ENCODE measurements at places on chromosomes 3 and 15.

- DNase-seq: no peak
Observed at GRCh38 chr15:87033056-87033455, 953.4 kb downstream of the AGBL1 start.

- no peak for DNase-seq
Observed at GRCh38 chr15:35089551-35089950, 4.5 kb upstream of the NANOGP8 start.

GRCh38 chr15:38127306-38127771 lies 125.3 kb upstream of the SPRED1 start:
- DNase-seq: no peak

GRCh38 chr3:135889443-135889842 lies 76.1 kb upstream of the PPP2R3A start:
- no peak for DNase-seq

- DNase-seq: no peak
Observed at GRCh38 chr3:63927422-63928280, 15.5 kb upstream of the SCAANT1 start.

DNA sequence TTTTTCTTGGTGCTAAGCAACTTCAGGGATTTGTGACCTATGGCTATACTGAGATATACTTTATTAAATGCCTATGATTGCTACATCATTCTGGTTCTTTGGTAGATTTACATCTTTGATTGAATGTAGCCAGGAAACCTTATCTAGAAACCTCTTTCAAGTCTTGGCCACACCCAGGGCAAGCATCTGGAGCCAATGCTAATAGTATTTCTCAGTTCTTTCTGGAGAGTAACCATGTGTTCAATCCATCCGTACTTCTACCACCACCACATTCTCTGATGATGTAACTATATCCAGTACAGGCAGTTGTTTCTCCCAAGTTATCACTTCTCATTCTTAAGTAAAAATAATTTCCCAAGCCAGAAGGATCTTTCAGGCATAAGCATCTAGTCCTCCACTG lies 69.0 kb downstream of the NME9 start:
- no peak for DNase-seq

DNA sequence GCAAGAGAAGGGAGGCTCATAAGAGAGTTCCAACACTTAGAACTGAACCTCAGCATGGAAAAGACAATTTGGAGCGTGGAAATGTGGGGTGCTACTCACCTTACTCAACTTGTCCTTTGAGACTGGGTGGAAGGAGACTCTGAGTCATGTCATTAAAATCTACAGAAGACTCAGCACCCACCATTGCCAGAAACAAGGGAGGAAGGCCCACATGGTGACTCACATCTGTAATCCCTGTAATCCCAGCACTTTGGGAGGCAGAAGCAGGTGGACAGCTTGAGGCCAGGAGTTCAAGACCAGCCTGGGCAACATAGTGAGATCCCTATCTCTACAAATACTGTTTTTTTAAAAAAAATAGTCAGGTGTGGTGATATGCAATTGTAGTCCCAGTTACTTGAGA lies 161.9 kb upstream of the UBE3A start:
- DNase-seq: no peak

GRCh38 chr3:21618695-21619094 lies 132.3 kb downstream of the ZNF385D start:
- no peak for DNase-seq

DNA sequence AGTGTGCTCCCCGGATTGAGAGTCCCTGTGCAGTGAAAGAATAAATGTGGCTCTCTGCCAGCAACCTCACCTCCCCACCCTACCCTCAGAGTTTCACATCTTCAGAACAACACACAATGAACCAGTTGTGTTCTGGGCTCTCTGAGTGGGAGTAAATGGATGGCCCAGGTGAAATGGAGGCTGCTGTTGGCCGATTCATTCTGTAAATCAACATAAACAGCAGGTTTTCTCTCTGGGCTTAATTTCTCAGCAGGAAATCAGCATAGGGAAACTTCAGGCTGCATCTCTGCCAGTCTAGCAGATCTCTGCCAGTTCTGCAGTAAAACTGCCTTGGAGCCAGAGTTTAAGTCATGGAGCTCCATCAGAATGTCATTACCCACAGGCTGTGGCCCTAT lies 54.6 kb upstream of the FURIN start:
- no peak for DNase-seq

DNA sequence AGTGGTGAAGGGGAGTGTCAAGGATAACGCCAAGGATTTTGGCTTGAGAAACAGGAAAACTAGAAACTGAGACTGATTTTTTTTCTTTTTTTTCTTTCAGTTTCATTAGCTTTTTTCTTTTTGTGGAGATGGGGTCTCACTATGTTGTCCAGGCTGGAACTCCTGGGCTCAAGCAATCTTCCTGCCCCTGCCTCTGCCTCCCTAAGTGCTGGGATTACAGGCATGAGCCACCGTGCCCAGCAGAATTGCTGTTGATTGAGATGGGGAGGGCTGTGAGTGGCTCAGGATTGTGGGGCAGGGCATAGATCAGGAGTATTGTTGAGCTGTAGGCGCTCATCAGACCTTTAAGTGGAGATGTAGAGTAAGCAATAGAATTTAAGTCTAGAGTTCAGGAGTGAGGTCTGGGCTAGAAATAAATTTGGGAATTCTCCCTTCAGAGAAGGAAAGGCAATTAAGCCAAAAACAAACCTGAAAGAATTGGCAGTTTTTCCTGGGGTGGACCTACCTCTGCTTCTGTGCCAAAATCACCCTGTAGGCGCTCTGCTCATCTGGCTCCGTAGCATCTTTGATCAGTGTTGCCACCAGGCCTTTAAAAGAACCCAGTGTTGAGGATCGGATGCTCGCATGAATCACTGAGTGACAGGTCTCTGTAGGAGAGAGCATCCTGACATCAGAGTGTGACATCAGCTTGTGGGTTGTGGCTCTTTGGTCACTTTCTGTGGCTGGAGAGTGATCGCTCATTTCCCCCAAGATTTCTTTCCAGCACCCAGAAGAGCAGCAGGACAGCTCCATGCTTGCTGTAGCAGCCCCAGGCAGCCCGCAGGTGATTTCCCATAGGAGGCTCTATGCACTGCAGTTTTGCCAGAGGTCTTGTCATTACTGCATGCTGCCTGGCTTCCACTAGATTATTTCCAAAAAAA lies 15.8 kb downstream of the ABHD17C start:
- no peak for DNase-seq

GRCh38 chr15:97683831-97684230 lies 276.7 kb upstream of the ARRDC4 start:
- no peak for DNase-seq

DNA sequence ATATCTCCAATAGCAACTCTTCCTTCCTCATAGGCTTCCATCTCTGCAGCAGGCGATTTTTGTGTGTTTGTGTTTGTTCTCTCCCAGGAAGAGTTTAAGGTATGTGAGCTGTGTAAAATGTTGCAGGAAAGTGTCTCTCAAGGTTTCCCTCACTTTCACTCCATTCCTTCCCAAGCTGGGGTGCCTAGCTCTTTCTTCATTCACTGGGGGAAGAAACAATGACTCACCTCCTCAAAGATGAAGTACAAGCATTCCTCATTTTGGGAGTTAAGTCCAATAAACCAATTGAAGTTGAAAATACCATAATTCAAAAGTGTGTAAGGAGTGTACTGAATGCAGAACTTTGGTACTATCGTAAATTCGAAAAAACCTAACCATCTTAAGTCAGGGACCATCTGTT lies 422.7 kb upstream of the CFAP20DC start:
- DNase-seq: no peak

- DNase-seq: peak; percentile 16
Observed at GRCh38 chr15:41558400-41559238, at the start of gene TYRO3. TYRO3 (plus strand) TSS chr15:41559212; CDS start chr15:41559258, 46 bp downstream.

- no peak for DNase-seq
Observed at GRCh38 chr15:80093854-80094418, 34.5 kb downstream of the ZFAND6 start.

- no peak for DNase-seq
Observed at GRCh38 chr3:47161983-47162696, 1.8 kb downstream of the SETD2 start.

DNA sequence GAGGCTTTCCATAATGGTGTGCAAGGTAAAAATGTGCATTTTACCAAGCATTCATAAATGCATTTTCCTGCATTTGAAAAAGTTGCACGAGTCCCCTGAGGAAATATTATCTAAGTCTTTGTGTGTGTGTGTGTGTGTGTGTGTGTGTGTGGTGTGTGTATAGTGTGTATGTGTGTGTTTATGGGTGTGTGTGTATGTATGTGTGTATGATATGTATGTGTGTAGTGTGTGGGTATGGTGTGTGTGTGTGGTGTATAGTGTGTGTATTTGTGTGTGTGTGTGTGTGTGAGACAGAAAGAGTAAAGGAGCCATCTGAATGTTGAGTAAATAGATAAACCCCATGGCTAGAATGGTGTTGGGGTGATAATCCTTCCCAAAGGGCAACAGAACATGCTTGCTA lies 229.6 kb upstream of the TBC1D5 start:
- DNase-seq: no peak

DNA sequence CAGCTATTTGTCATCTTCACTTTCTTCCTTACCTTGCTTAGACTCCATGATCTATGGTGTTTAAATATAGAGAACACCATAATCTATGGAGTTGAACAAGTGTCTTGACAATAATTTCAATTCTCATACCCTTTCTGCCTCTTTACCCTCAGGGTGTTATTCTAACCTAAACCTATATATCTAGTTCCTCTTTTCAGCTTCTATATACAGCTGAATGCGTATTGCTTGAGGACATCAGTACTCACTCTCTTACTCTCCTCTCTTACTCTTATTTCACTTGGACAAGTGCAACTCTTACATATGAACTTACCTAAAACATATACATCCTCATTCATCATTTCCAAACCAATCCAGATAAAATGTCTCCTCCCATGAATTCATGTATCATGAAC lies 187.1 kb downstream of the RAP2B start:
- no peak for DNase-seq

DNA sequence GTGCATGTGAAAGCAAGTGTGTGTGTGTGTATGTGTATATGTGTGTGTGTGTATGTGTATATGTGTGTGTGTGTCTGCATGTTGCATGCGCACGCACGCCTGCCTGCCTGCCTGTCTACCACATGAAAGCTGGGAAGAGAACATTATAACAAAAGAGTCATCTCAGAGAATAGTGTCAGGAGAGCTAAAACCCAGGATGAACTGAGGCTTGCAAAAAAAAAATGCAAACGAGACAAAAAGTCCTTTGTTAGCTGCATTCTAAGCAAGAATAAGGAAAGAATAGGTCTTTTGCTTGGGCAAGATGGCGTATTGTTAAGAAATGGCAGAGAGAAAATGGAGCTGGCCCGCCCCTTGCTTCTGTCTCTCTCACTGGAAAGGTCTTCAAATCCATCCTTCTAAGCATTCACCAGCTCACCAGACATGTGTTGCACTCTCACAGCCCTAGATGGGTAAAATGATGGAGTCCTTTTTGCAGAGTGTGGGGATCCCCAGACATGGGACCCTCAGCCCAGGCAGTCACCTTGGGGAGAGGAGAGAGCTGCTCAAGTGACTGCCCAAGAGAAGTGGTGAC lies 16.4 kb downstream of the WNT7A start:
- no peak for DNase-seq

DNA sequence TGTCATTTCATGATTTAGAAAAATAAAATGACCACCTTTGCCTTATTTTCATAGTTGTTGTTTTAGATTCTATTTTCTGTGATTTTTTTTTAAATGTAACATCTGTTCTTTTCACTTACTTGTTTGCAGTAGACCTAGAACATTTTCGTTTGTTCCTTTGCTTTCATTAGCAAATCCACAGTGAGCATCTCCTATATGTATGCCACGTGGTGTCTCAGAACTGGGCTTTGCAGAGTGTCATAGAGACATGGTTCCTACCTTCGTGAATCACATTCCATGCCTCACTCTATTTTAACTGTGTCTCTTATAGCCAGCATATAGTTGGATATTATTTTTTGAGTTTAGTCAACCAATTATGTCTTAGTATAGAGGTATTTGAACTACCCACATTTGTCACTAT lies 118.2 kb downstream of the KLF13 start:
- DNase-seq: no peak

- peak; percentile 84 for DNase-seq
Observed at GRCh38 chr3:17352620-17353019, 389.8 kb downstream of the TBC1D5 start.
